DMS53 (cell line): ENCODE measurements at places on chromosomes 5 and 9.

DNA sequence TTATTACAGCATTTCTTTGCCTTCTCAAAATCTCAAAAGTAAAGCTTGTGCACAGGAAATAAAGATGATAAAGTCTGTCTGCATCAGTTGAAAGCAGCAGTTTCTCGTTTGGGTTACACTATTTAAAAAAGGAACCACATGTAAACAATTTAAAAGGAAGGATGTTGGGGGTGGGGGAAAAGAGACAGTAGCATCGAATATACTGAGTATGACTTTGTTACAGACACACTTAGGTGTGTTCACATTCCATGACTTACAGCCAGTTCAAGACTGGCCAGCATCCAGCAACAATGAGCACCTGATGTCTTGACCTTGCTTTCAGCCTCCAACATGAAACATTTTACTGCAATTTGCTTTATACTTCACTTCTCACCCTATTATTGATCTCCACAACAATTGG lies 8.7 kb downstream of the GAPT start:
- no peak for DNase-seq

GRCh38 chr5:32059761-32060530 lies 114.2 kb downstream of the GOLPH3 start:
- DNase-seq, result no peak

- no peak for DNase-seq
Observed at GRCh38 chr9:107142896-107143603, 140.0 kb upstream of the RAD23B start.

GRCh38 chr5:93153461-93153860 lies 427.6 kb downstream of the NR2F1-AS1 start:
- no peak for DNase-seq

DNA sequence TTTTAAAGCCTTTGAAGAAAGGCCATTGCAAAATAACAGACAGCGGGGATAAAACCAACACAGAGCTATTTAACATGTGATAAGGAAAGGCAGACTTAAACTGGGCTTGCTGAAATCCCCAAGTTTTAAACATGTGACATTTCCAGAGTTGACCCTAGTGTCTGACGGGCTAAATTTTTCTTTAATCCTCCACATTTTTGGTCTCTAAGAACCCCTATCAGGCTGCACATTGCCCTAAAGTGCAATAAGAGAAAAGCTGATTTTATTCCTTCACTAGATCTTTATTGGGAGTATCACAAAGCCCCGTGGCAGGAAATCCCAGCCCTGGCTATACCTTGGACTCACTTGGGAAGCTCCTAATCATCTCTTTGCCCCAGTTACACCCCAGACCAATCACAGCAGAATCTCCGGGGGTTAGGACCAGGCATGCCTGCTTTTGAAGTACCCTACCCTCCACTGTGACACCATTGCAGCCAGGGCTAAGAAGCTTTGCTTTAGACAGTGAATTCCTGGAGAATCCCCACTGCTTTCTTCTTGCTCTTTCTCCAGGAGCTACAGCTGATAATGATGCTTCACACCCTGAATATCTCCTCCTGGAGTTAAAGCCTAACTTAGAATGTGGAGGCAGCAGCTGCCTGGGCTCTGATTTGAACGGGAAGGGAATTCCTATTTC lies 20.1 kb upstream of the COL15A1 start:
- DNase-seq, result no peak

DNA sequence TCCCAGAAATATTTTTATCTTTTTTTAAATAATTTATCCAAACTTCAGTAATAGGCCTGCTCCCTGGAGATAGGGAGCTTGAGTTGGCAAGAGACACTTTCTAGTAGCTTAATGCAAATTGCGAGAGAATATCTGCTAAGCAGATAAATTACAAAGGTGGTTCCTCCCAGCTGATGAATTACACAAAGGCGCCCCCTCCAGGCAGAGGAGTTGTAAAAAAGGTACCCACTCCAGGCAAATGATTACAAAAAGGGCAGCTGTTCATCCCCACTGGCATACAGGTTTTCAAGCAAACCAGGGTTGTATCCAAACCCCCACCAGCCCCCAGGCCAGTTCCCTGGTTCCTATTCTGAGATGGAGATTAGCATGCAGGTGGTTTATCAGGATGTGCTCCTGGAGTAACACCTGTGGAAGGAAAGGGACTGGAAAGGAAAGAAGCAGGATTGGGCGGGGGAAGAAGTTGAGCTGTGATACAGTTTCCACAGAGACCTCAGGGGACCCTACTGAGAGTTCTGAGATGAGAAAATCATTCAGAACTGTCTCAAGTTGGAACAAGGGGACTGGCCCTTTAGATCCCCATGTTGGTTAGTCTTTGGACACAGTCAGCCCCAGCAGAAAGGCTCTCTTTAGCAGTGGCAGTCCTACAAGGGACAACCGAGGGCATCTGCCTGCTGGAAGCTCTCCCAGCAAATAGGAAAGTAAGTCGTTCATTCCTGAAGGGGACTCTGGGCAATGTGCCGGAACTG lies 25.5 kb downstream of the ESM1 start:
- peak; percentile 78 for DNase-seq

DNA sequence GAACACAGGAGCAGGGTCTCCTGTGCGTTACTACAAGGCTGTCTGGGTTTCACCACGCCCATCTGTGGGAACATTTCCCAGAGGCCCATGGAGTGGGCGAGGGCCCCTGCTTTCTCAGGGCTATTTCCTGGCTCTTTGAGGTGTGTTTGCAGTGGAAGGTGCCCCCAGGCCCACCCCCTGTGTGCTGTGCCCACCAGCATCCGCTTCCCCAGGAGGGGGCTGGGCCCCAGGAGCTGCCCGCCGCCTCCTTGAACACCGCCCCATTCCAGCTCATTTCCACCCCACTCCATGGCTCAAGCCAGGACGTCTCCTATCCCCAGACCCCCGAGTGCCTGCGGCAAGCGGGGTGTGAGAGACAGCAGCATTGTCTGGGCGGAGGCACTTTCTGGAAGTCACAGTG lies 70.5 kb downstream of the NEK6 start:
- no peak for DNase-seq

DNA sequence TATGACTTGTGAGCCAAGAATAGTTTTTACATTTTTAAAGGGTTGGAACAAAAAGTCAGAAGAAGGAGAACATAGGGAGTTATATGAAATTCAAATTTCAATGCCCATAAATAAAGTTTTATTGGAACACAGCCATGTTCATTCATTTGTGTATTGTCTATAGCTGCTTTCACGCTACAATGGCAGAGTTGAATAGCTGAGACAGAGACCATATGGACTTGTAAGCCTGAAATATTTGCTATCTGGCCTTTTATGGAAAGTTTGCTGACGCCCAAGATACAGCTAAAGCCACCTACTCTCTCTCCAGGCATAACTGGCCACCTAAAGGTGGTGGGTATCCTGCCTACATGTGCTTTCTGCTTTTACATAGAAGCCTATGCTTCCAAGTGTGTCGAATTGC lies 10.9 kb downstream of the DAB2IP start:
- DNase-seq, result peak; percentile 63

- no peak for DNase-seq
Observed at GRCh38 chr9:29311221-29311620, 1737.9 kb upstream of the C9orf72 start.

- DNase-seq, result no peak
Observed at GRCh38 chr5:59829386-59829785, 64.1 kb downstream of the PDE4D start.

DNA sequence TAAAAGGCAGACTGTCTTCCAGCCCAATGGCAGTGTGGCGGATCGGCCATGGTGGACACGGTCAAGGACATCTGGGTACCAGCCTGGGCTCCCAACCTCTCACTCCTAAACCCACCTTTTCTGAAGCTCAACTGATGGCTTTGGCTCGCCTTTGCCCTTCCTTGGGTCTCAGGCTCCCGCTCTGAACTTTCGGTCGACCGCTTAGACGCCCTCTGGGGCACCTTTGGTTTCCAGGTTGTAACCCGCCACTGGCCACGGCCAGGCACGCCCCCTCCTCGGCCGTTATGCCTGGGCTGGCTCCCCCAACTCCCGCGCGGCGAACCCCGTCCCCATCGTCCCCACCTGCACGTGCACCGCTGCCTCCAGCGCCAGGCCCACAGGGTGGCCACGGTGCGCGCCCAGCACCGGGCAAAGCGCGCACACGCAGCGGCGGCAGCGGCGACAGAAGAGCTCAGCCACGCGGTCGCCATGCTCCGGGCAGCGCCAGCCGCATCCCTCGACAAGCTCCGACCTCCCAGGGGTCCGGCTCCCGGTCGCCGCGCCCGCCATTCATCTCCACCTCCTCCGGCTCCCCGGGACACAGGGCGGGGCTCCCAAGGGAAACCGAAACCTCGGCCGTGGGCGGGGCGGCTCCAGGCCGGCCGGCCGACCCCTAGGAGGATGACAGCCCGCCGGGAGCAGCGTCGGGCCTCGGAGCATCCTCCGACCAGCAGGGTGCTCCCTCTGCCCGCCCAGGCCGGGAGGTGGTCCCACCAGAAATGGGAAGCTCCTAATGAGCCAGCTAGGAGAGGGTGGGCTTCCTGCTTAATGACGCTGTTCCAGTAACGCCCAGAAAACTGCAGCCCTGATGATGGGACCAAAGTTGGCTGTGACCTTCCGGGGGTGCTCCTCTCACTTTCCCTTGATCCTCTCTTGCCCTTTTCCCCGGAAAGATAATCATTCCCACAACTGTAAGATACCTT lies at the start of gene TRIM14:
Gene TRIM14, minus strand, starts transcription at position 583 of the 962 bp plus-strand sequence. Its CDS starts 34 bp downstream, at position 549.
- DNase-seq, result peak; percentile 82

DNA sequence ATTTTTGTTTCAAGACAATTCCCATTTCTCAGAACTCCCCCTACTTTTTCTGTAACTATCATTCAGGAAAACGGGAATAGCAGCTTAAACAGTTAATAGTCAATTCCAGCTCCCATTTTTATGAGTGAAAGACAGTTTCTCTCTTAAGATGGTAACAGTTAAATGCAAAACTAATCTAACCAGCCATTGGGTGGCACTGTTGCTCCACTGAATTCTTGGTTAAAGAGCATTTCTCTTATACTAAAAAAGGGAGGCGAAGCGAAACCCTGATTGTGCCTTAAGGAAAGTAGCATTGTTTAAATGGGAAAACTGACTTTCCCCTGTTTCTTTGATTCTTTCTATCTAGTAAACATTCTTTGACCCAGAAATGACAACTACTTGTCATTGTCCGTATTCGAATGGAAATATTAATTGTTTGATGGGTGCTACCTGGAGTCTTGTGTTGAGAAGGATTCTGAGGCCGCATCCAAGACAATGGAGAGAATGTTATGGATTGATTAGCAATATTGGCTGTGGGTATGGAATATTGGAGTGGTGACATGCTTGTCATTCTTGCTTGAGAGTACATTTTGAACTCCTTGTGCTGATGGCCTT lies 507.8 kb downstream of the MAT2B start:
- DNase-seq, result peak; percentile 81

DNA sequence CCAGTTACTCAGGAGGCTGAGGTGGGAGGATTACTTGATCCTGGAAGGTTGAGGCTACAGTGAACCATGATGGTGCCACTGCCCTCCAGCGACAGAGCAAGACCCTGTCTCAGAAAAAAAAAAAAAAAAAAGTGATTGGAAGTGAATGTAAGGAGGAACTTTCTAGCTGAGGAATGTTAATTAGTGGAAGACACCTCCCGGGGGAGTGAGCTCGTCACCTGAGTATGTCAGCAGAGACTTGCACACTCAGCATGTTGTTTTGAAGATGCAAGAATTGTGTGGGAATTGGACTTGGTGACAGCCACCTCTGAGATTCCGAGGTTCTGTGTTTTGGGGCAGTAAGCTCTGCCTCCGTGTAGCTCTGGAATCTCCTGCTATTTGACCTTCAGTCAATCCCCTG lies 3.6 kb downstream of the SYNPO start:
- DNase-seq, result no peak

GRCh38 chr5:61622156-61622555 lies 290.1 kb downstream of the ZSWIM6 start:
- no peak for DNase-seq

GRCh38 chr5:147098233-147098790 lies 136.5 kb upstream of the STK32A start:
- peak; percentile 93 for DNase-seq
